Umbilical cord (tissue), 2 donors: ENCODE measurements at places on chromosomes 4 and X. TPM values are rescaled to one million over a fixed set of nuclear protein-coding genes. Genes with fewer than 3 reads are reported as not detected.

DNA sequence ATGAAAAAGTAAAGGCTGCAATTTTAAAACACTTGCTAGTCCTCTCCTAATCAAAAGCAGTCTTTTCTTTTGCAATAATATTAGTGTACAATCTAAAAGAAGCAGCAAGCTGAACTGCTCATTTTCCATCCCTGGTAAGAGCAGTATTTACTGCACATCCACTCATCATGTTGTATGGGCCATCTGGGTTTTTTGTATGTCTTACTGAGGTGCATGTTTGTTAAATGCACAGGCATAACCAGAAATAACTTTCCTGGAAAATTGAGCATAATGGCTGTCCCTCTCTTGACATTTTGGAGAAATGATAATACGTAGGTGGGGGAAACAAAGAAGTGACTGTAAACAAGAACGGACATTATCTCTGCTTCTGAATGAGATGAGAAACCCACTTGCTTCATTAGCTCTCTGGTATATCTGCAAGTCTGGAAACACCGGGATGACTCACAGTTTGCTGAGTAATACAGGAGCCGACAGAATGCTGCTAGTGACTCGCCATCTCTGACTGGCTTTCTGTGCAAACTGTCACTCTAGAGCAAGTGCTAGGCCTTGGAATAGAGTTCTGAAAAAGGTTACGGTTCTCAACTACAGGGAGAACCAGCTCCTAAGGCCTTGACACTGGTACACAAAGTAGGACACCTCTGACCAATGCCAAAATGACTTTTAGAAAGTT is 85.7 kb upstream of the MTM1 start:
- no peak for DNase-seq

DNA sequence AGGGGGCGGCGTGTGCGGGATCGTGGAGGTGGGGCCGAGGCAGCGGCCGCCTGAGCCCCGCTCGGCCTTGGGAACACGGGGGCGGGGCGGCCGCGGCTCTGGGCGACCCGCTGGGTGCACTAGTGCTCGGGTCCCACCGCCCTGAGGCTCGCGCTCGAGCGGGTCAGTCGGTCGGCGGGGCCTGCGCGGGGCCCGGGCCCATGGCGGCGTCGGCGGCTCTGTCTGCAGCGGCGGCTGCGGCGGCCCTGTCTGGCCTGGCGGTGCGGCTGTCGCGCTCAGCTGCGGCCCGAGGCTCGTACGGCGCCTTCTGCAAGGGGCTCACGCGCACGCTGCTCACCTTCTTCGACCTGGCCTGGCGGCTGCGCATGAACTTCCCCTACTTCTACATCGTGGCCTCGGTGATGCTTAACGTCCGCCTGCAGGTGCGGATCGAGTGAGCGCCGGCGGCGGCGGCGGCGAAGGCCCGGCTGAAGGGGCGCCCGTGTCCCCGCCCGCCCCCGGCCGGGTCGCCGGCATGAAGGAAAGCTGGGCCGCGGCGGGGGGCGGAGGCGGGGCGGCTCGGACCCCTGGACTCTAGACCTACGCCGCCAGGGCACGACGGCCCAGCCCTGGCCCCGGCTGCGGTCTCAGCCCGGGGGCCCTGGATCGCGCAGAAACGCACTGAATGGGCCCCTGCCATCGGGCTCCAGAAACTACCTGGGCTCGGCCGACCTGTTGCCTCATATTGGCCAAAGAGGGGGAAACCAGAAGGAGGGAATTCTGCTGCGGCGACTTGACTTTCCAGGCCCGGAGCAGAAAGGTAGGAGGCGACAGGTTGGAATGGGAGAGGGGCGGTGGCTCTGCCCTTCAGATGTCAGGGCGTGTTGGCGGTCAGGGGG is at the start of gene SMIM10L2A:
SMIM10L2A (plus strand) TSS at position 13 of the 878 bp plus-strand sequence; CDS start at position 201, 188 bp downstream.
- no peak for DNase-seq

Gene ADH1A
- total RNA-seq = 0.48 TPM

DNA sequence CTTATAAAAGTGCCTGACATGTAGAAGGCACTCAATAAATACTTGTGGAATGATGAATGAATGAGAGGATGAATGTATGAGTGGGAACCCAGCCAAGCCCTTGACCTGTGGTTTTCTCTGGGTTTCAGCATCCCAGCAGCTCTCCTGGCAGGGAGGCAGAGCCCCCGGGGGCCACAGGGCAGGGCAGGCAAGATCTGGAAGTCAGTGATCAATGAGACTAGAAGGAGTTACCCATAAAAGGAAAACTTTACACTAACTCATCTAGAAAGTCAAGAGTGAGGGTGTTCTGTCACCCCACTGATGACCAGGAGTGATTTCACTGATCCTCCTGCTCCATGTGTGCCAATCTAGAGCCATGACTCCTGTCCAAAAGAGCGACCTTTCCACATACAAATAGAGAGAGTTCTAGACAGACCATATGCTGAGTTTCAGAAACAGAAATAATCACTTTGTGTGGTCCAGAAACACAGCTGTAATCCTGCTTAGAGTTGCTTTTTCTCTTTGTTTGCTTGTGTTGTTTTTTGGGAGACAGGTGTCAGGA is 37.4 kb downstream of the MGARP start:
- DNase-seq = no peak

DNA sequence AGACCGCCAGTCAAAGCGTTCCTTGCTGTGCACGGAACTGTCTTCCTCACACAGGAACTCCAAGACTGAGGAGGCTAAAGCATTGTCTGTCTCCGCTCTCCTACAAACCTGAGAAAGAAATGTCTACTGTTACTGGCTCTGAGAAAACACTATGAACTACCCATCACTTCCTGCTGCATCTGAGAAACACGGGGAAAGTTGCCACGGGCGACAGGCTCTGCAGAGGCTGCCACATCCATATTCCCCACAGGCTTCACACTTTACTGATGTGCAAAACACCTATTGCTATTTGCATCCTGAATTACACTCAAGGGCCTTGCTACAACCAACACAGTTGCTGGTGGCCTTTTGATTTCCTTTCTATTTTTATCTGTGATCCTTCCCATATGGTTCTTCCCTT is 59.0 kb downstream of the AFAP1 start:
- DNase-seq = no peak

DNA sequence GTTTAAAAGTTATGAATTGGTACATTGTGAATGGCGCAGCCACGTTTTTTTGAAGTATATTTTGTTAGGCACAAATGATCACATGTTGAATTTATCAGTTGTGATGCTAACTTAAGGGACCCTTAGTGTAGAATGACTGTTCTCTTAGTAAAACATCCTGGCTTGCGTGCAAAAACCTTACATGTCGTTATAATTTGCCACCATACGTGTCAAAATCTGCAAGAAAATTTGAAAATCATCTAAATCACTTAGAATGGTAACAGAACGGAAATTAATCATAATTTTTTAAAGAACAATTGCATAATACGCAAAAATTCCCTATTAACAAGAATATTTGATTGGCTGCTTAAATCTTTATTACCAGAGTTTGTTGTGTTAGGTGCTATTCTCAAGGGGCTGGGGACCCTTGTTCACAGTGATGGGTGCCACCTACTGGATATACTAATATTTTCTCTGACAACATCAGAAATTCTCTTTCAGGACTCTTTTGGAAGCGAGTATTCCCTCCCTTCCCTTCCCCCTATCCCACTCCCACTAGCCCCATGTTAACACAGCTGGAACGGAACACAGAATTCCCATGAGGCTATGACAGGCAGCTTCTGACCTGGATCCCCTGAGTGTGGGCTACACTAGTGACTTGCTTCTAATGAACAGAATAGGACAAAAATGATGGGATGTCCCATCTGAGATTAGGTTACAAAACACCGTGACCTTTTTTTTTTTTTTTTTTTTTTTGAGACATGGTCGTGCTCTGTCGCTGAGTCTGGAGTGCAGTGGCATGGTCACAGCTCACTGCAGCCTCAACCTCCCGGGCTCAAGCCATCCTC is 71.8 kb downstream of the SUPT20HL2 start:
- no peak for DNase-seq

- no peak for DNase-seq
Observed at GRCh38 chr4:98899277-98899676, 29.7 kb downstream of the EIF4E start.

DNA sequence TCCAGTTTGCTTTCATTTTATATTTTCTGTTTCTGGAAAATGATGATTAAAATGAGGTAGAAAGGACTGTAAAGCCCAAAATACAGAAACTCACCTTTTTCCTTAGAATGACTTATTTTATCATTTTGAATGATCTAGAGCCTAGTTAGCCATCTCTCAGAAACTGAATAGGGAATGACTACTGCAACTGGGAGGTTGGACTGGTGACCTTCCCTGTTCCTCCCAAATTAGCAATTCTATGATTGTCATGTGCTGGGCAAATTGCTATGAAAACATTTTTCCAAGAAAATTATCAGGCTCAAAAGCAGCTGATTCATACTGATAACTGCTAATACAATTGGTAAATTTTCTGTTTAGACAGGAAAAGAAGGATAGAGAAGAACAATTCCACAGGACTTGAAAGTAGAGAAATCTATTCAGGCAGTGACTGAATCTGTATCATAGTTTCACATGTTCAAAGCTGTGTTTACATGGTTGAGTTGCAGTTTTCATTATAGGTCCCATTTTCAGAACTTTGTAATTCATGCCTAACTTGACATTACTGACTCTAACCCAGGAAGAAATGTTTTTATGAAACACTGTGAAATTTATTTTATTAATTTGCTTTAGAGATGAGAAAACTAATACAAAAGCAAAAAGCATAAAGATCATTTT is 43.4 kb upstream of the SEC24B start:
- no peak for DNase-seq

GRCh38 chr4:183426507-183426906 is 17.9 kb upstream of the CDKN2AIP start:
- no peak for DNase-seq

GRCh38 chr4:12573716-12574115 is 910.4 kb downstream of the RAB28 start:
- DNase-seq = no peak

DNA sequence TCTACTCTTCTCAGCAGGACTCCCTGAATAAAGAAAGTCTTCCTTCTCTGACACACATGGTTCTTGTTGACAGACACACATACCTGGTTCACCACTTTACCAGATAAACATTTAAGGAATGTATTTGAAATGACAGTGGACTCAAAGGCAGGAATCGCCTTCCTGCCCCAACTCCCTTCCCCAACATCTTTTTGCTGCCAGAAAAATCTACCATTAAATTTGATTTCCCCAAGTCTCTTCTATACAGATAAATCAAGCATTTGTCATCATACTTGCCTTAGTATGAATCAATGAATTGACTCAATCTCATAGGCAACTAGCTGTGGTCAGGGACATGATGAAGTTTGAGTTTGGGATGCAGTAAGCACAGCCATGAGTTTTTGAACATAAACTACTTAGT is 23.3 kb upstream of the ANXA5 start:
- no peak for DNase-seq

DNA sequence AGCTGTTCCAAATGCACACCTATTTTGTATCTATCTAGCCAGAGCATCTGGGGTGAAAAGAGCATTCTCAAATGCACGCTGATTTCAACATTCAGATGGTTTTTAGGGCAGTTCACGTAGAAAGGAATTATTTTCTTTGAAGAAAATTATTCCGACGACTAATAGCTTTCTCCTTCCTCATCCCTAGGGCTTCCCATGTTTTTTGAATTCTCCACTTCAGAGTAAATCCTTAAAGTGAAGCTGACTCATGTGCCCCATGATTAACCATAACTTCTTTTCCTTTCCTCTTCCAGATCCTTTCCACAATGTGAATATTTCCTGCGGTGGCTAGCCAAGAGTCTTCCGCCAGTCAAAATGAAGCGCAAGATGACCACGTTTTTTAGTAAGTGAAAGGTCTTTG is 86.7 kb upstream of the PDHA1 start:
- no peak for DNase-seq

Gene MAP7D2
- 0.24 TPM for total RNA-seq

- DNase-seq = no peak
Observed at GRCh38 chr4:109043286-109043685, 259.2 kb downstream of the COL25A1 start.

Gene DCAF12L2
- 1.4 TPM for total RNA-seq

Gene FHIP1A
- 3.4 TPM for total RNA-seq

DNA sequence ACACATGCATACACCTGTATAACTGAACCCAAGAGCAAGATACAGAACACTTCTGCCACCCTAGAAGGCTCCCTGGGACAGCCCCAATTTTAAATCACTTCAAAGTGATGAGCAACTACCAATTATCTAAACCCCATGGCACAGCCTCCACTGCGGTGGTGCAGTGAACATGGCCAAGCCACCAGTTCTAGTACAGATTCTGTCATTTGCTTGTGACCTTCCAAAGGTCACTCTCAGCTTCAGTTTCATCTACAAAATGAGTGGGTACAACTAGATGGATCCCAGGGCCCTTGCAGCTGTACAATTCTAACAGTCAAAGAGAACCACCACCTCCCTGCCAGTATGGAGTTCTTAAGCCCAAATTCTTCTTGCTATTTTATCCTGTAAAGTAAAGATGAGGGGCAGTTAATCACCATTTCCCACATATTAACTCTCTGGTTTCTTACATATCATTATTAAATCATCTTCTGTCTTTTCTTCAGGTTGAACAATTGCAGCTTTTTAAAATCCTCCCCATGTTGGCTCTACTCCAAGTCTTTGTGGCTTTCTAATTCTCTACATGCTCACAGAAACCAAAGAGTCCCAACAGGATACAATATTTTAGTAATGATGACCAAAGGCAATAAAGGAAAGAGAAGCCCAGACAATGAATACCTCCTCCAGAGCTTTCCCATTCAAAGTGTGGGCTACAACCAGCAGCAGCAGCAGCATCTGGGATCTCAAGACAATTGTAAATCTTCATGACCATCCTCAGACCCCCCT is 39.0 kb upstream of the GPM6B start:
- DNase-seq = no peak

- no peak for DNase-seq
Observed at GRCh38 chr4:46254788-46255187, 130.9 kb upstream of the GABRG1 start.

DNA sequence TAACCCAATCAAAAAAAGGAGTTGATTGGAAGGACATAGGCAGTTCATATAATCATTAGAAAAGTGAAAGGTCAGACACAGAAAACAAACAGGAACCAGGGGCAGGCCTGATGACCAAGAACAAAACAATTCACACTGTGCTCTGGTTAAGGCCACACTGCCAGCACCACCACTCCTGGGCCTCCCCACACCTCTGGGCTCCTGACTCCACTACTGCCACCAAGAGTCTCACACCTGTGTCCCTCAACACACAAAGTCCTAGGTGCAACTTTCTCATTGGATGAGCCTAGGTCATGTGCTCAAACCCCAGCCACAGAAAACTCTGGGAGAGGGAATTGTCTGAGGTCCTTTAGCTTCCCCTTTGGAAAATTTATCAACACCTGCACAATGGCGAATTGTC is 11.1 kb upstream of the FAM9C start:
- no peak for DNase-seq

DNA sequence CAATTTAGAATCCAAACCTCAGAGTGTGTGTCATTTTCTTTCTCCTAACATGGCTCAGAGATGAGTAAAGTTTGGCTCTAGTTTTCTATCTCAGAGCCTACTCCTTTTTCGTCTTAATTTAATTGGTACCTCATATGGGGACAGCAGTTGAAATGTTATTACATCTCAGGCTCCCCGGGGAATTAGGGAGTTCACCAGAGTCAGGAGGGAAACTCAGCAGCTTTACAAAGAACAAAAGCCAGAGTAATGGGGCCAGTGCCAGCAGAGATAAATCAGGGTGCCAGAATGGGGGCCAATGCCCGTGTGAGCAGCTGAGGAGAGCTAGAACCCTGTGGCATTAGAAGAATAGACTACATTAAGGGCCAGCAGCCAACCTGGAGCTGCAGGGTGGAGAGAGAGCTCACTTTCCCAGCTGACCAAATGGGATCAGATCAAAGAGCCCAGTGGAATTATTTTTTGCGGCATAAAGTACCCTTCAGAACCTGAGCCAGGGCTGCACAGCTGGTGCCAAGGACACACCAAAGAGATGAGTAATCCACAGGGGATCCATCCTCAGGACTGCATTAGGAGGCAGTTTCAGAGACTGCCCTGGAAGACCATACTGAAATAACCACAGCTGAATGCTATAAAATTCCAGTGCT is 207.1 kb upstream of the DKK2 start:
- peak; percentile 65 for DNase-seq
